ENCODE measurements at places on chromosomes 3 and 15.

DNA sequence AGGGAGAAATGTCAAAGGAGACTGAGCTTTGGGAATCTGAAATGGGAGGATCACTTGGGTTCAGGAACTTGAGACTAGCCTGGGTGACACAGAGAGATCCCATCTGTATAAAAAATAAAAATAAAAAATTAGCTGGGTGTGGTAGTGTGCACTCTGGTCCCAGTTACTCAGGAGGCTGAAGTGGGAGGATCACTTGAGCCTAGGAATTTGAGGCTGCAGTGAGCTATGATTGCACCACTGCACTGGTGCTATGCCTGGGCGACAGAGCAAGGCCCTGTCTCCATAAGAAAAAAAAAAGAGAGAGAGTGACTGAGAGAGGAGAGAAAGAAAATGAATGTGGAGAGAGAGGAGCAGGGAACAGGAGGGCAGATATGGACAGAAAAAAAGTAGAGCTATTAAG is 72.8 kb downstream of the SENP2 start:
- no peak for DNase-seq

- no peak for DNase-seq
Observed at GRCh38 chr15:80834906-80835305, 55.7 kb downstream of the CEMIP start.

- no peak for DNase-seq
Observed at GRCh38 chr3:165854696-165855095, 17.5 kb upstream of the BCHE start.

DNA sequence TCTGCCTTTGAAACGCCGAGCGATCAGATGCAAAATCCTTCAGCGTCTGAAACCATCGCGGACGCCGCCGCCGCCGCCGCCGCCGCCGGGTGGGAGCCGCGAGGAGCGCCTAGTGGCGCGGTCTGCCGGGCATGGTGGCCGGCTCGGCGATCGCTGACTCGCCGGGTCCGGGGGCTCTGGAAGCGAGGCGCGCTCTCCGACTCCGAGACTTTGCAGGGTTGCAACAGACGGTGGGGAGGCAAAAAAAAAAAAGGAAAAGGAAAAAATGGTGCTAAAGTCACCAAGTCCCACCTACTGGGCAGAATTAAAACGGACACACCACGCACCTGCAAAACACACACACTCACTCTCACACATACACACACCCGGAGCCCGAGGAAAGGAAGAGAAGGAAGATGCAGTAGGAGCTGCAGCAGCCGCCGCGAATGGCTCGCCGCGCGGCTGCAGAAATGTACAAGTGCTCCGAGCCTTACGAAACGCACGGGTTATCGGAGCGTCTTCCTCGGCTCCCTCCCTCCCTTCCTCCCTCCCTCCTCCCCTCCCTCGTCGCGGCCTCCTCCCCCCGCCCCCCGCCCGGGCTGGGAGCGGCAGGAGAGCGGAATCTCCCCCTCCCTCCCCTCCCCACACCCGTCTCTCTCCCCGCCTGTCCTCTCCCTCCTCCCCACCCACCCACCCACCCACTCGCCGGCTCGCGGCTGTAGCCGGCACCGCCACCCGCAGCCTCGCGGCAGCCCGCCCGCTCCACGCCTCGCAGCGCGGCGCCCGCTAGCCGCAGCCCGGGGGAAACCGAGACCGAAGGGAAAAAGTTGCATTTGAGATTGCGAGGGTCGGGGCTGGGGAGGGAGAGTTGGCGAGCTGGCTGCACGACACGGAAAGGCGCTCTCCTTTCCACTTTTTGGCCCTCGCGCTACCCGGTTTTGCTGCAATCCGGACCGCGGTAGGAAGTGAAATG is at the start of gene NTRK3:
TSS of gene NTRK3 (minus strand) at position 461 of the 952 bp plus-strand sequence. CDS start 586 bp downstream, outside the sequence.
- no peak for DNase-seq

GRCh38 chr3:56019490-56020146 is 448.6 kb downstream of the ERC2 start:
- DNase-seq = no peak

- DNase-seq = no peak
Observed at GRCh38 chr3:152466784-152467183, 198.1 kb downstream of the MBNL1 start.

GRCh38 chr3:169662132-169662842 is 1.2 kb downstream of the MECOM start:
- DNase-seq = no peak

- DNase-seq = peak; percentile 2
Observed at GRCh38 chr3:36991923-36992805, 767 bp downstream of the EPM2AIP1 start.

- no peak for DNase-seq
Observed at GRCh38 chr15:90091156-90091931, 10.9 kb downstream of the IDH2 start.

- no peak for DNase-seq
Observed at GRCh38 chr3:77042343-77042742, 2.4 kb downstream of the ROBO2 start.

DNA sequence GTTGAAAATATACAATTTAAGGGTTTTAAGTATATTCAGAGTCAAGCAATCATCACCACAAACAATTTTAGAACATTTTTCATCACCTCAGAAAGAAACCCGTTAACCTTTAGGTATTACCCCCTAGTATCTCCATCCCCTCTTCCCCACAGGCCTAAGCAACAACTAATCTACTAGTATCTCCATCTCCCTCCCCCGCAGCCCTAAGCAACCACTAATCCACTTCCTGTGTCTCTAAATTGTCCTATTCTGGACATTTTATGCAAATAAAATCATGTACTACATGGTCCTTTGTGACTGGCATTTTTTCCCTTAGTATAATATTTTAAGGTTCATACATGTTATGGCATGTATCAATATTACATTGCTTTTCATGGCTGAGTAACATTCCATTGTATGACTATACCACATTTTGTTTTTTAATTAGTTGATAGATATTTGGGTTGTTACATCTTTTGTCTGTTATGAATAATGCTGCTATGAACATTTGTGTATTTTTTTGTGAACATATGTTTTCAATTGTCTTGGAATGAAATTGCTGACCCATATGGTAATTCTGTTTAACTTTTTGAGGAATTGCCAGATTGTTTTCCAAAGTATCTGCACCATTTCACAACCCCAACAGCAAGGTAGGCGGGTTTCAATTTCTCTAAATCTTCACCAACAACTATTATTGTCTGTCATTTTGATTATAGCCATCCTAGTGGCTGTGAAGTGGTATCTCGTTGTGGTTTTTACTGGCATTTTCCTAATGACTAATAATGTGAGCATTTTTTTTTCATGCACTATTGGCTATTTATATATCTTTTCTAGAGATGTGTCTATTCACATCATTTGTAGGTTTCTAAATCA is 215.6 kb upstream of the CD96 start:
- DNase-seq = peak; percentile 74

DNA sequence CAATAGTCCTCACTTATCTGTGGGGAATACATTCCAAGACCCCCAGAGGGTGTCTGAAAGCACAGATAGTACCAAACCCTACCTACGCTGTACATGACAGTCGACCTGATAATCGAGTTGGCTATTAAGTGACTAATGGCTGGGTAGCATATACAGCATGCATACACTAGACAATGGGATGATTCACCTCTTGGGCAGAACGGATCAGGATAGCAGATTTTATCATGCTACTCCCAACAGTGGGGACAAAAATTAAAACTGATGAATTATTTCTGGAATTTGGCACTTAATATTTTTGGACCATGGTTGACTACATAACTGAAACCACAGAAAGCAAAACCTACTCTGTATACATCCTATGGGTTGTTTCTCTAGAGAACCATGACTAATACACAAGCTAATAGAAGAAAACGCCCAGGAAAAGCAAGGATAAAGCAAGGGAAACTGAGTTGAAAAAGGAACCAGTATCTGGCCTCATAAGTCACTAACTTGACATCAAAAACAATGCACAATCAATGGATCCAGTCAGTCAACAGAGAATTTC is 15.5 kb downstream of the ATG3 start:
- no peak for DNase-seq

DNA sequence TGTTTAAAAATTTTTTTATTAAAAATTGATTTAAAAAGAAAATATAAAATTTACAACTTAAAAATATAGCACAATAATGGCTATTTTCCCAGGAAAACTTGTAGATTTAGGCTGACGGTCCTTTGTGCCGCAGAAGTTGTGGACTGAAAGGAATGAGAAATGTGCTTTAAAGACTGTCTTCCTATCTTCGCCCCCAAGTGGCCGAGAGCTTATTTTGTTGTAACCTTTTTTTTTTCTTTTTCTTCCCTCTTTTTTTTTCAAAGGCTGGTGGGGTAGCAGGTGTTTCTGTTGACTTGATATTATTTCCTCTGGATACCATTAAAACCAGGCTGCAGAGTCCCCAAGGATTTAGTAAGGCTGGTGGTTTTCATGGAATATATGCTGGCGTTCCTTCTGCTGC is 15.5 kb downstream of the SLC25A26 start:
- no peak for DNase-seq

GRCh38 chr3:160163229-160163878 is 61.9 kb upstream of the C3orf80 start:
- no peak for DNase-seq

GRCh38 chr15:29471757-29472156 is 202.1 kb upstream of the NSMCE3 start:
- no peak for DNase-seq

GRCh38 chr3:114464548-114464947 is 170.7 kb downstream of the TIGIT start:
- DNase-seq = no peak

- no peak for DNase-seq
Observed at GRCh38 chr15:42215913-42216829, 8.1 kb upstream of the VPS39 start.

DNA sequence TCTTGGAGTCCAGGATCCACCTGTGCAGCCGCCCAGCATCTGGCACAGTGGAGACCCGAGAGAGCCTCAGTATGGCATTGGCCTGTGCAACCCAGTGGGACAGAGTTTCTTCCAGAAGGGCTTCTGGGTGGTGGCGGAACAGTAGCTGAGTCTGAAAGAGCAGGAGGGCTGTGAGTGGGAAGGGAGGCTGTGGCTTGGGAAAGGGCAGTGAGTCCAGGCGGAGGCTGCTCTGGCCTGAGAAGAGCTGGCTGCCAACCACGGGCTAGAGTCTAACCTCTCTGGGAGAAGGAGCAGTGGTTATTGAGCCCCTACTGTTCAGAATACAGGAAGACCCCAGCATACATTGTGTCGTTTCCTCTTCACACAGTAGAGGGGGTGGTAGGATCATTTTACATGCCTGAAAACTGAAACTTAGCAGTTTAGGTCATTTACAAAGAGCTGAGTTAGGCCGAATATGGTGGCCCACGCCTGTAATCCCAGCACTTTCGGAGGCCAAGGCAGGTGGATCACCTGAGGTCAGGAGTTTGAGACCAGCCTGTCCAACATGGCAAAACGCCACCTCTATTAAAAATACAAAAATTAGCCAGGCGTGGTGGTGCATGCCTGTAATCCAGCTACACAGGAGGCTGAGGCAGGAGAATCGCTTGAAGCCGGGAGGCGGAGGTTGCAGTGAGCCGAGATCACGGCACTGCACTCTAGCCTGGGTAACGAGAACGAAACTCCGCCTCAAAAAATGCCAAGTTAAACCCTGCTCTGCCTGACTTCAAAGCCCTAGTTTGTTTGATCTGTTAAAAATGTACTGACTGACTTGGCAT is 3.2 kb downstream of the AEN start:
- no peak for DNase-seq

- no peak for DNase-seq
Observed at GRCh38 chr15:90598031-90598577, 68.4 kb downstream of the CRTC3 start.

- no peak for DNase-seq
Observed at GRCh38 chr3:112143251-112143650, 10.2 kb upstream of the GCSAM start.

DNA sequence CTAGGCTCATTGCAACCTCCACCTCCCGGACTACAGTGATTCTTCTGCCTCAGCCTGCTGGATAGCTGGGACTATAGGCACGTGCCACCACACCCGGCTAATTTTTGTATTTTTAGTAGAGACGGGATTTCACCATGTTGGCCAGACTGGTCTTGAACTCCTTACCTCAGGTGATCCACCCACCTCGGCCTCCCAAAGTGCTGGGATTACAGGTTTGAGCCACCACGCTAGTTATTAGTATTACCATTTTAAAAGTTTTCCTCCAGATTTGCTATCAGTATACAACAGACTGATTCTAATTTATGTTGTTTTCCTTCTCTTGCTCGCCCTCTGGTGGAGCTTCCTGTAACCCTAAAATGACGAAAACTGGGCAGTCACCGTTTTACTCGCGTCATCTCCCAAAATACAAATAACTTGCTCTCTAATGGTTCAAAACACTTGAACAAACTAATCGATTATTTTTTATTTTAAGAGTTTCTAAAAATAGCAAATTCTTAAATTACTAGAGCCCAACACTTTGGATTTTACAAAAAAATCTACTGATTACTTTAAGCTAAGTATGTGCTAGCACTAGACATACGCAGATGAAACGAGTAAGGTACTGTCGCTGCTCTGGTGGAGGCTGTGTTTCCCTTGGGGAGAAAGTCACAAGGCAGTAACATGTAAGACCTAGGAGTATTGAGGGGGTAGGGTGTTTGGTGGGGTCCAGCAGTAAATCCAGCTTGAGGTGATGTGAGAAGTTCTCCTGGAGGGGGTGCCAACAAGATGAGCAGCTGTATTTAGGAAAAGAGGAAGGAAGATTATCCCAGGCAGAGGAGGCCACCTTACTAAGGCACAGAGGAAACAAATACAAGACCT is 203.3 kb downstream of the MBNL1 start:
- peak; percentile 33 for DNase-seq
